ENCODE measurements at places on chromosomes 5 and 9.

- DNase-seq = no peak
These were observed 22.7 kb upstream of the UGCG start for GRCh38 chr9:111873901-111874300.

GRCh38 chr9:83521011-83521410 lies 17.2 kb downstream of the FRMD3 start:
- no peak for DNase-seq

DNA sequence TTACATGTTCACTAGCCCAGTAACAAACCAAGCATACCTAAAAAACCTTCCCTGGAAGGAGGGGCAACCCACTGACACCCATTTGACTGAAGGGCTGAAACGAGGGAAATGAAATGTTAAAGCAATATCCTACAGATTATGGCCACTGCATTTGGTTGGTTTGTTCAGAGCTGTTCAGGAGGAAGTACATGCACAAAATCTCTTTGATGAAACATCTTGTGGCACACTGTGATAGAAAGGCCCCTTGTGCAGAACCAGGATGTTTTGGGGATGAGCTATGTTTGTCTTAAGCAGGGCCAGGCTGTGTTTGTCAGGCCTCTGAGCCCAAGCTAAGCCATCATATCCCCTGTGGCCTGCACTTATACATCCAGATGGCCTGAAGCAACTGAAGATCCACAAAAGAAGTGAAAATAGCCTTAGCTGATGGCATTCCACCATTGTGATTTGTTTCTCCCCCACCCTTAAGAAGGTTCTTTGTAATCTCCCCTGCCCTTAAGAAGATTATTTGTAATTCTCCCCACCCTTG lies 467.3 kb upstream of the PIK3R1 start:
- DNase-seq = no peak

DNA sequence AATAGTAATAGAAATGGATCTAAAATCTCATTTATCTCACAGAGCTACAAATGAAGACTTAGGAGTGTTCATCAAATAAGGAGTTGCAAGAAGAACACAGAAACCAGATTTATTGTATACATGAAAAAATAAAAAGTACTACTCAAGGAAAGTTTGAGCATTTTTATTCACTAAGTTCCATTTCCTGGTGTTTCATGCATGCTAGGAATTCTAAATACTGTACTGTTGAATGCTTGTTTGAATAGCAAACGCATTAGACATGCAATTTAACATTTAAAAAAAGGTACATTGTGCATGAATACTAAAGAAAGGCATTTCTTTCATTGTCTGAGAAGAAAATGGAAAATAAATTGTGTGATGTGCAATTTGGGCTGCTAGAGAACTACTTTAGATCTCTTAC lies 52.1 kb downstream of the C6 start:
- no peak for DNase-seq

DNA sequence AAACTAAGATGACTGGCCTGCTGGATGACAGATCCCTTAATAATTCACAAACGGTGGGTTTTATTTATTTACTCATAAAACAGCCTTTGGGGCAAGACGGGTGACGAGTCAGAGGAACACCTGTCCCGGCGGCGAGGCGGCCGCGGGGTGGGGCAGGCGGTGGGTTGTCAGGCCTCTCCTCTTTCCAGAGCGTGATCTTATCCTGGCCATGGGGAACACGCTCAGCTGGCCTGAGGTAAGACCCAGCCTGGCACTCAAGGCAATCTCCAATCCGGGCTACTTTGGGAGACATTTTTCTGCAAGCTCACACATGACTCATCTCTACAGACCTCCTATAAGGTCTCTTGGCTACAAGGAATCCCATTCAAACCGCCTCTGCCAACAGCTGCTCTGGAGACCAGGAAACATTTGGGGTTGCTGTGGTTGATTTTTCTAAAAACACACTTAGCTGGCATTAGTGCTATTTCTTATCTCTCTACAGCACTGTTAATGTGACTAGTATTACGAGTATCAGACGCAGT lies 6.3 kb downstream of the RAPGEF1 start:
- peak; percentile 48 for DNase-seq

GRCh38 chr9:13705918-13706317 lies 426.4 kb upstream of the MPDZ start:
- no peak for DNase-seq

- no peak for DNase-seq
These were observed 47.5 kb downstream of the UIMC1 start for GRCh38 chr5:176959051-176959450.

- DNase-seq = no peak
These were observed 28.1 kb upstream of the SPINK4 start for GRCh38 chr9:33211695-33212393.

GRCh38 chr9:15915711-15916110 lies 362.9 kb downstream of the CCDC171 start:
- DNase-seq = no peak

DNA sequence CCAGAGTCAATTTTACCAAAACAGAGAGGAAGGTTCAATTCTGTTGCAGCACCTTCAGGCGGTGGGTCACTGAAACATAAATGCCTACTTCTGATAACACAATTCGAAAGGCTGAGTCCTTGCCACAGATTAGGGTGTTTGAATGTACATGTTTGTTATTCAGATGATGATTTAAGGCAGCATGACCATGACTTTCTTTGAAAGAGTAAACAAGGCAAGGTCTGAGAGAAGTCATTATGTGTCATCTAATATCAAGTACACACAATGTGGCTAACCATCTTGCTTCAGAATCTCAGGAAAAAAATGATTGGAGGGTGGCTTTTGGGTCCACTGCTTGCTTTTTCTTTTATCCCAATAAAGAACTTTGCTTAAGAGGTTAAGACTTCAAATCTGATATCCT lies 457.5 kb downstream of the TAF11L14 start:
- no peak for DNase-seq

DNA sequence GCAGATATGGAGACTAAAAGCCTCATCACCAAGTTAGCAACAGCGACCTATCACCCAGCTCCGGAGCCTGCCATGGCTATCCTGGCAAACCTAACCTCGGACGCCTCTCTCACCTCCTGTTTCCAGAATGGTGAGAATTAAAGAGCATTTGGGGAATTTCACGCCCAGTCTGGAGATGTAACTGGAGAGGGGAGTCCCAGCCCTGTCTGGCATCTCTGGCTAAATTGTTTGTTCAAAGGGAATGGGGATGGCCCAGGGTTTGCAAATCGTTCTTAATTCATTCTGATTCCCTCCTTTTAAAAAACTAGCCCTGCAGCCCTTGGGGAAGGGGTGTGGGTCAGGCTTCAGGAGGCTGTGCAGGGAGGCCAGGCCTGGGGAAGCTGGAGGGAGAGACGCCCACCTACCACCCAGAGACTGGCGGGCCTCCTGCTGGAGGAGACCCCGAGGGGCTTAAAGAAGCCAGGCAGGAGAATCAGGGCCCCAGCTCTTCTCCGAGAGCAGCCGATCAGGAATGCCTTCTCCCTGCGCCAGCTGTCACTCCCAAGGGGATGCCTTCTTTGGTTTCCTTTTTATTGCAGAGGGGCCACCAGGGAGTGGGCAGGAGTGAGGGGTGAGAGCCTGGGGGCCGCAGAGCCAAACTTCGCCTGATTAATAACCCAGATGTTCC lies 964 bp upstream of the COL5A1 start:
- no peak for DNase-seq

GRCh38 chr5:167850911-167851310 lies 440.5 kb upstream of the WWC1 start:
- DNase-seq = no peak

DNA sequence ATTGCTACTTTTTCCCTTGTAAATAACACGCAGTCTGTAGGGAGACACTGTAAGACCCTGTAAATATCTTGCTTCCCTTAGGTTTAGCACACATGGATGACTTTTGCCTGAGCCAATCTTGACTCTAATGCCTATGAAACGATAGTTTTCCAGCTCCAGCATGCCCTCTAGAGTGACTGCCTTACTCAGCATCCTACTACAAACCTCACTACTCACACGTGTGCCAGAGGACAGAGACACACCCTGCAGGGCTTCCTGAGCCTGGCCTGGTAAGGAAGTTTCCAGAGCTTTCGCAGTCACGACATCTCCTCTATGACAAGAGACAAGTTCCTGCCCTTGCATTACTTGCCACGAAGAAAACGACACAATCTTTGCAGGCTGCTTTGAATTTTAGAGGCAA lies 138.1 kb downstream of the ATPSCKMT start:
- DNase-seq = peak; percentile 77

DNA sequence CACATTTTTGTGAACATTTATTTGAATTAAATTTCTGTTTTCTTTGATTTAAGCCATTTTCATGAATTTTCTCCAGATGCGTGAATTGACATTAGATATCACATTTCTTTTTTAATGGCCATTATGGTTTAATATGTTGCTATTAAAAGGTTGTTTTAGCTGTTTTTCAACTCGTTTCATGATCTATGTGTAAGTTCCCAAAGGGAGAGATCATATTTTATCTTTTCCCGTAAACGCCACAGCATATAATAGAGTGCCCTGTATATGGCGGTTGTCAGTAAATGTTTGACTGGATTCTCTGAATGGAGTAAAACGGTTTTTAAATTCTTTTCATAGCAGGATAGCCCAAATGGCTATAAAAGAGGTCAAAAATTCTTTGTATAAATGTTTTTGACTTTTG lies 35.8 kb downstream of the ZCCHC7 start:
- DNase-seq = no peak

DNA sequence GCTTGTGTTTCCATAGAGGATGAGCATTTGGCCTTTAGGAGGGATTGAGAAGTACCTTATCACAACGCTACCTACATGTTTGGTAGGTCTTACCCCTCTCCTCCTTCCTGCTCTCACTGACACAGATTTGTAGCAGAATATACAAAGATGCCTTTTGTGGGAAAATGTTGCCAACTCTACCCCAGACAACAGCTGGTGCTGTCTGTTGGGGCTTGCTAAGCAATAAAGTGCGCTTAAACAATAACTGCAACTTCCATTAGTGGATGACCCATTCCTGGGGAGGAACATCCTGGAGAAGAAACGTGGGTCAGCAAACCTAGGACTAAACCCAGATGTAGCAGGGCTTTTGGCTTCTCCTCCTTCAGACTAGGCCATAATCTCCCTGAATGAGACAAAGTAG lies 174.3 kb downstream of the EFNA5 start:
- DNase-seq = no peak

- DNase-seq = no peak
These were observed 479.4 kb downstream of the TLR4 start for GRCh38 chr9:118183576-118183975.

DNA sequence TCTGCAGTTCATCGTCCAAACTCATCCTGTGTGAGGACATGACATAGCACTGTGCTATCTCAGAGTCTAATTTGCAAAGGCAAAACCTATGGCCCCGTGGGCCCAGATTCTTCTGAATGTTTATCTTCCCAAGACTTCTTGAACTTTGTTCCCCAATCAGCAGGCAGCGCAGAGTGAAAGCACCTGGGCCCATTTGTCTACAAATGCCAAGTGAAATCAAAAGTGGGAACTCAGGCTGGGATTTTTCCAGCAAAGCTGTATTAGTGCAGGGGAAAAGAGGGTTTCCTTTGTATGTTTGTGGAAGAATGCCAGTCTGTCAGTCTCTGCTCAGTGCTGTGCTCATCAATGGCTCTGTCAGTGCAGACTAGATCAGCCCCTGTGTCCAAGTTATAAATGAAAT lies 55.8 kb downstream of the FOXD1 start:
- no peak for DNase-seq

GRCh38 chr5:124592891-124593290 lies 153.5 kb downstream of the ZNF608 start:
- no peak for DNase-seq

DNA sequence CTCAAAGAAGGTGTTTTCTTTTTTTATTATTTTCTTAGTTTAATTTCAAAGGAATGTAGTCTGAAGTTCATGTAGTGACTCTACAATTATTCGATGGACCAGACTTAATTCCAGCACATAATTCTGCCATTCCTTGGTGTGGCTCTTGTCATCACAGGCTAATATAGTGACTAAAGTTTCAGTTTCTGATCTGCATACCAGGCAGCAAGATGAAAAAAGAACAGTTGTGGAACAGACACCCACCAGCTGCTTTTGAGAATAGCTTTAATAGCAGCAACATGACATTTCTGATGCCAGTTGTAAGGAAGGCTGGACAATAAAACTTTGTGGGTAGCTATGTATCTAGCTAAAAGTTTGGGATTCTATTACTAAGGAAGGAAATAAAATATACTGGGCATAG lies 676.3 kb upstream of the GRAMD2B start:
- DNase-seq = no peak

DNA sequence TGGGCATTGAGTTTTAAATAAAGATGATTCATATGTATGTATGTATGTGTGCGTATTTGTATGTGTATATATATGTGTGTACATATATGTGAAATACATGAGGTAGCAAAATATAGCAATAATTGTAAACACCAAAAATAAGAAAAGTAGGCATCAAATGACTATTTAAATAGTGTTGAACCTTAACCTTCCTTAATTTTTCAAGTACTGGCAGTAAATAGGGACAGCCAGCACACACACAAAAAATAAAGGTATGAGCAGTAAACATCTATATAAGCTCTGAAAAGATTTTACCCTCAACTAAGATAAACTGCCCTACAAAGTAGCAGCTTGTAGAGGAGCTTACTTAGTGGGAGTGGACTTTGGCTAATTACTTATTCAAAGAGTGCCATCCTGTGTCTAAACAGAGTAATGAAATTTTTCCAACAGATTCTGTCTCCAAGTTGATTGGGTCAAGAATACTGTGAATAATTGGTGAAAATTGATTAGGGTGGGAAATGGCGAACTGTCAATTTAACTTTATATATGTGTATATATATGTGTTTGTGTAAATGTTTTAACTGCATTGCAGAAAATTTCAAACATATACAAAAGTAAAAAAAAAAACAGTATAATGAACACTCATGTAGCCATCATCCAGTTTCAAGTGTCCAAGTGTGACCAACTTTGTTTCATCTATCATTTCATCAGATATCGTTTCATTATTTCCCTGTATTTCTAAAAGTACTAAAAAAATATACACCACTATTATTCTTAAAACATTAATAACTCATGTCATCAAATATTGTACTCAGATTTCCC lies 2.0 kb upstream of the ADAMTS6 start:
- DNase-seq = no peak

GRCh38 chr9:114093761-114094505 lies 5.2 kb downstream of the KIF12 start:
- DNase-seq = peak; percentile 16

- DNase-seq = no peak
These were observed 4.7 kb upstream of the PDLIM7 start for GRCh38 chr5:177501874-177502678.

GRCh38 chr9:87602933-87603643 lies 105.4 kb downstream of the DAPK1 start:
- DNase-seq = no peak
